ENCODE measurements at places on chromosomes 3 and 15.

- DNase-seq = no peak
Measured at GRCh38 chr3:120077731-120078130, 16.5 kb downstream of the GSK3B start.

- DNase-seq = peak; percentile 87
Measured at GRCh38 chr3:183428447-183429211, at the start of gene MCF2L2. MCF2L2 (minus strand) TSS chr3:183428619; CDS start chr3:183427977, 642 bp downstream.

DNA sequence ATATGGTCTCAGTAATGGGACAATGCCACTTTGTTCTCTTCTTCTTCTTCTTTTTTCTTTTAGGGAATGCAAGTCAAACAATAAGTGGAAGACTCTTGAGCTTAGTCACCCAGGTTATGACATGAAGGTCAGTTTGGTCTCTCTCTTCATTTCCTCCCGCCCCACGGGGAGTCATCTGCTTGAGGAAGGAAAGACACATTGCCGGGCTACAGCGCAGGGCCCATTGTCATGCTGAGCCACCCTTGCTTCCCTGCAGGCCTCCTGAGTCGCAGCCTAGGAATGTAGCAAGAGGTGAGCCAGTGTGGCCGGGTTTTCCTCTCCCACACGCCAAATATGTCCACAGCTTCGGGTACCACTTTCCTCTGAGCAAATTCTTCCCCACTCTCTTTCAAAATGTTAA lies 47.6 kb downstream of the RAP2B start:
- no peak for DNase-seq

DNA sequence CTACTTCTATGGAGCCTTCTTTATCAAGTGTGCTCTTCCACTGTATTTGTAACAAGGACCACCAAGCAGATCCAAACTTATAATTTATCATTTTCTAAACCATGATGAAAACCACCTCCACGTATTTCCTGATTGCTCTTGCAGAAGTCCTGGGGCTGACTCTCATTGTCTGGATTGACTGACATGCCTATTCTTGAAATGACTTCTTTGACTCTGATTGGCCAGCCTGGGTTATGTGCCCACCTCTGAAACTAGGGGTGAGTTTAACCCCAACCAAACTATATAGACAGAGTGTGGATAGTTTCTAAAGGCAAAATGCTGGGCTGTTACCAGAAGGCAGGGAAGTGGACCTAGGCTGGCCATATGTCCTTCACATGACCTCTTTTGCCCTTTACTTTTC lies 12.7 kb downstream of the TMPRSS7 start:
- DNase-seq = no peak

DNA sequence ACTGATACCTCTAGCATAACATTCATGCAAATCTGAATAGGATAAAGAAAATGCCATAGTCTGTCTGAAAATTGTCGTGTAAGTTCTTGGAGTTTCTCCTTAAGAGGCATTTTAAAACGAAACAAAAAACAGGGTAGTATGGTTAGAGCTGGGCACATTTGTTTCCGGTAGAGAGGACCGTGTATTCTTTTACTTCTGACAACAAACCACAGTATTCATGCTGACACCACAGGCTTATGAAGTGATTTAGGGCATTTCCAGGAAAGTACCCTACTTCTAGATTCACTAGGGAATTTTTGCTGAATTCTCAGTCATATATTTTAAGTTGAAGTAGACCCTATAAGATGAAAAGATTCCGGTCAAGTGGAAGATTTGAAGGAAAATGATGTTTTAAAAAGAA lies 541.3 kb downstream of the UNC13C start:
- DNase-seq = no peak

- DNase-seq = no peak
Measured at GRCh38 chr3:66472313-66473134, 28.3 kb downstream of the LRIG1 start.

DNA sequence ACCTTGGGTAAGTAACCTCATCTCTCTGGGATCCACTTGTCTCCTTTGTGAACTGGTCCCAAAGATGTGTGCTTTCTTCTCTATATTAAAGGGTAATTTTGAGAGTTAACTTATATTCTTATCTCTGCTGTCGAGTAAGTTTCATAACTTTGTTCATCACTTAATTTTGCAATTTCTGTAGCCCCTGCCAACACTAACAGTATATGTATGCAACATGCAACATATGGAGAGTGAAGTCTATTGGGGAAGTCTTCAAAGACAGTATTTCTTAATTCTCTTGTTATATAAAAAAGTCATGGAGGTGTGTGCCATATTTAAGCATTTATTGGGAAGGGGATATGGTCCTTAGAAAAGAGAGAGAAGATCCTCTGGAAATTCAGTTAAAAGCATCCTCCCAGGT lies 85.9 kb downstream of the LRRC3B start:
- DNase-seq = no peak

GRCh38 chr15:92152983-92153382 lies 240.7 kb upstream of the ST8SIA2 start:
- no peak for DNase-seq

DNA sequence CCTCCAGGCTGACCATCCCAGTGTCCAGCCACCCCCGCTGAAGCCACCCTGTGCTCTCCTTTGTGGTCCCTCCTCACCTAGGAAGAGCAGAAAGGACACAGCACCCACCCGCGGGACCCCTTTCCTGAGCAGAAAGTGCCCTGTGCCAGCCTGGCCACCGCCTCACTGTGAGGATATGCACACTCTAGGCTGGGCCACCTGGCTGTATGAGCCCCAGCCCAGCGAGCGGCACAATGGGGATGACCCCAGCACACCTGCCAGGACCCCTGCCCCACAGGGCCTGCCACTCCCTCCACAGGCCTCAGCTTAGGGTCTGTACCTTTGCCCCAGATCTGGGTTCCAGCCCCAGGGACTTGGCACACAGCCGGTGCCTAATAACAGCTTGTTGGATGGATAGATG lies 47.9 kb upstream of the FURIN start:
- DNase-seq = no peak

DNA sequence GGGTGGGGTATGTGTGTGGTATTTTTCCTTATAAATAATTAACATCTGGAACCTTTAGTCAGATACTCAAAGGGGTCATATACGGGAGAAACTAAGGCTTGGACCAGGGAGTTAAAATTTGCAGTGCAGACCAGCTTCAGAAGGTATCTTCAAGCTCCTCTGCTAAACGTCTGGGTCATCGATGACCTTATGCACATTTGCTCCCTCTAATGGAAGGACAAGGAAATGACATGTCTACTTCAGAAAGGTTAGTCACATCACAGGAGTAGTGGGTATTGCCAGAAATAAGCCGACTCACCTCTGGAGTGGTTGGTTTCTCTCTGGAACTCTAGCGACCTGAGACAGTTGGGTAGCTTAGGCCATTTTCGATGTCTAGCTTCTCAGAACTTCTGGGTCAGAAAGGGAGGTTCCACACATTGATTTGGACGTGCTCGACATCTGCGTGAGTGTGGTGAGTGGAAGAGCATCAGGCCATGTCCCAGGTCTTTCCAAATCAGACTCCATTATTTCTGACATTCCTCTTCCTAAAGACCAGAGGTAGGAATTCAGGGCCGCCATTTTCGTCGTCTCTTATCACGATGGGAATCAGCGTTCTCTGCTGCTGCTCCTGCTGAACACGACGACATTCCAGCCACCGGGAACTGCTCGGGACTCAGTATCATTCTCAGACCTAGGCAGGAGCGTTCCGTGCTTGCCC lies 31.8 kb upstream of the RASA2 start:
- DNase-seq = peak; percentile 50

GRCh38 chr3:133831966-133832801 lies 26.6 kb downstream of the SRPRB start:
- DNase-seq = no peak

GRCh38 chr15:68812597-68813431 lies 7.9 kb downstream of the ANP32A start:
- DNase-seq = no peak

DNA sequence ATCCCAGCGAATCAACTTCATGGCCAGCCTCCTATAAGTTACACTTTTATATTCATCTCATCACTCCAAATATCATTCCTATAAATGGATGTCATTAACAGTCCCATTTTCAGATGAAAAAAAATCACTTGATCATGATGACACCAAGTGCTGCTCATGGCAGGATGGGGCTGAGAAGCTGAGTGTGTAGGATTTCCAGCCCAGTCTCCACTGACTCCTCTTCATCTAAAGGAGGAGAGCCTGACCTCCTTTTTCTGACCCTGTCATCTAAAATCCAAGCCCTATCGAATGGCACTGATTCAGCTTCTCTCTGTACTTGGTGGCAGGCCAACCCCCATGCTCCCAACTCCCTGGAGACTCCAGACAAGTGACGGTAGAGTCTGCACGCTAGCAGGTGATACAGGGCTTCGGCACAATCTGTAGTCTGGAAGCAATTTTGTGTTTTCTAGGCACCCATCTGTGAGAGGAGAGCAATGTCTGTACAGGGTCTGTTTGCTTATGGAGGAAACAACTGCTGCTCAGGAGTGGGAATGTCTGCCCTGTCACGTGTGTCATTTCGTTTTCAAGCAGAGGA lies 103.2 kb downstream of the EPHB1 start:
- DNase-seq = no peak

GRCh38 chr15:89628301-89628700 lies 27.0 kb downstream of the KIF7 start:
- DNase-seq = no peak

- no peak for DNase-seq
Measured at GRCh38 chr3:16897254-16897926, 12.6 kb downstream of the PLCL2 start.

GRCh38 chr15:58115692-58116091 lies 22.5 kb upstream of the AQP9 start:
- no peak for DNase-seq

GRCh38 chr15:76368122-76368621 lies 31.6 kb downstream of the ISL2 start:
- DNase-seq = no peak

DNA sequence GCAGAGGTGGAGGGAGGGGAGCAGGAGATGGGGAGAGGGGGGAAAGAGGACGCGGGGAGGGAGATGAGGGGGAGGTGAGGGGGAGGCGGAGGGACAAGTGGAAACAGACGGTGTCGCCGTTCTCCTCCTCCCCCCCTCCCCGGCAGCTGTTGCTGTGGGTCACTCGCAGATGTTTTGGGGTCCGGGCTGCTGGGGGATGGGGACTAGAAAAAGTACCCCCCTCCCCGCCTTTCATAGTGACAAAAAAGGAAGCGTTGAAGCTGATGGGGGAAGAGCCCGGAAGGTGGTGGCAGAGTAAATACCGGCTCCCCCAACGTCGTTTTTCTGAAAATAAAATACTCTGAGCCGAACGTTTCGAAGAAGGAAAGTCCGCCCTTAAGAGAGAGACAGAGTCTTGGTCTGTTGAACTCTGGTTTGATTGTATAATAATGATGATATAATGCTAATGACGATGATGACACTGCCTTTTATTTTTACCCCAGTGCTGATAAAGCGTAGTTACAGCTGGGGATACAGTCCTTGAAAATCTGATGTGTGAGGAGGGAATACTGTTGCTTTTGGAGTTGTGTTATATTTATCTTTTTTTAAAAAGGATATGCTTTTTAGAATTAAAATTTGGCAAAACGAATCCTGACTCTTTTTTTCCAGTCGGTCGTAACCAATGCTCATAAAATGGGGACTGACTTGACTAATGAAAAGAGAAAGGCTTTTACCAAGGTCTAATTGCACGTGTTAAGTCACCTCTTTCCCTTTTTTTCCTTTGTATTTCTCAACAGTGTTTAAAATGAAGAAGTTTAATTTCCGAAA lies 993 bp downstream of the STXBP5L start:
- DNase-seq = peak; percentile 66

- no peak for DNase-seq
Measured at GRCh38 chr3:38337703-38338102, 8.9 kb upstream of the XYLB start.

- DNase-seq = no peak
Measured at GRCh38 chr15:62942428-62942827, 100.1 kb upstream of the TPM1 start.

DNA sequence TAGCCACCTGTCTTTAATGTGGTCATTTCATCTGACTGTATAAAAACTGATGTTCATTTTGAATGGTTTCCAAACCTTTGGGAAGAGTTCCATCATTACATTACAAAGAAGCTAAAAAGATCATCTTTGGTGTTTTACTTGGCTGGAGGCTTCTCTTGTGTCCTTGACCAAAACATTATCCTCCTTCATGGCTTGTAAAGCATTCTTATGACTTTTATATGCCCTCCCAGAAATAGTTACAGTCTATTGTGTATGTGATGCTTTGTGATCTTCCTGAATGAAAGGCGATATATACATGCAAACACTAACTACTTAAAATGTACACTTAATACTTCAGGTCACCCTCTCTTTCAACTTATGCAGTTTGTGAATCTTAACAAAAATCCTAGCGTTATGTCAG lies 525.6 kb downstream of the MECOM start:
- no peak for DNase-seq

DNA sequence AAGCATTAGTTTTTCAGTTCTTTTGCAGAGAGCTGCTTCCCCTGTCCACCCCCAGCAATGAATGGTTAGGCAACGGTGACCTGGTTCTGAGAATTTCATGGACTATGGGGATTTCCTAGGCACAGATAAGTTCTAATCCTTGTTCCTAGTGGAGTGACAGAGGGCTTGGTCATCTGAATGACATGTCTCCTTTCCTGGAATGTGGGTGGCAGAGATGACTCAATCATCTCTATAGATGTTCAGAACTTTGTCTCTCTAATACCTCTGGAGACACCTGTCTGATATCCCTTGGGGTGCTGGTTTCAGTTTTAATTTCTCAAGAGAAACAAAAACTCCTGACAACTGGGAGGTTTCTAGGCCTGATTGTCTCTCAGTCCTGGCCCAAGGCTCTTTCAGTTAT lies 10.4 kb downstream of the PLA2G4E start:
- DNase-seq = no peak

DNA sequence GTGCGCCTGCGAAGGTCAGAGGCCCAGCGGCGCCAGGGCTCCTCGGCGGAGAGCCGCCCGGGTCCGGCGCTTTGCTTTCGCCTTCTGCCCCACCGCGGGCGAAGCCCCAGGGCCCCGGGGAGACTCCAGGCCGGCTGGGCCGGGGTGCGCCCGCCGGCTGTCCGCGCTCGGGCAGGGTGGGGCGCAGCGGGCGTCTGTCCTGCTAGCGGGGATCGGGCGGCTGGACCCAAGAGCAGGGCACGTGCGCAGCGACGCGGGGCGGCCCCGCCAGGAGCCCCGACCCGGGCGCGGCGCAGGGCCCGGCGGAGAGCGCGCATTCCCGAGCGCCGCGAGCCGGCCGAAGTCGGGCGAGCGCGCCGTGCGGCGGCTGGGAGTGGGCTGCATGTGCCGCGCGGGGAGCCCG lies 569 bp upstream of the ALDH1A3 start:
- no peak for DNase-seq

DNA sequence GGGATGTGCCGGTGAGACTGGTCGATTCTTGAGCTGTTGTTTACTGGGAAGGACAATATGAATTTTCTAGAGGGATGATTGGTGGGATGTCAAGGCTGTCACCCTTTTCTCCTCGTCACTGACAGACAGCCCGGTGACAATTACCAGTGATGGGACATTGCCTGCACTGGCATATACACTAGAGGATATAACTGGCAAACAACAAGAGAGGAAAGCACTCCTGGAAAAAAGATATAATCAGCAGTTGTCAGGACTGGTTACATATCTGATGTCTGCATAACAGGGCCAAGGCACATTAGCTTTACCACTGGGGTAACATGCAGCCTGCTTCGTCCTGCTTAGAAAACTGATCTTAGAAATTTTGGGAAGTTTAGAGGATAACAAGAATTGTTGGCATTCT lies 131.1 kb downstream of the ROBO2 start:
- DNase-seq = peak; percentile 47

Data from retina (tissue), 1 donor.